ENCODE measurements at places on chromosomes 16 and 17.

- no peak for DNase-seq
These were observed 10.6 kb downstream of the MIEN1 start for GRCh38 chr17:39719563-39720355.

DNA sequence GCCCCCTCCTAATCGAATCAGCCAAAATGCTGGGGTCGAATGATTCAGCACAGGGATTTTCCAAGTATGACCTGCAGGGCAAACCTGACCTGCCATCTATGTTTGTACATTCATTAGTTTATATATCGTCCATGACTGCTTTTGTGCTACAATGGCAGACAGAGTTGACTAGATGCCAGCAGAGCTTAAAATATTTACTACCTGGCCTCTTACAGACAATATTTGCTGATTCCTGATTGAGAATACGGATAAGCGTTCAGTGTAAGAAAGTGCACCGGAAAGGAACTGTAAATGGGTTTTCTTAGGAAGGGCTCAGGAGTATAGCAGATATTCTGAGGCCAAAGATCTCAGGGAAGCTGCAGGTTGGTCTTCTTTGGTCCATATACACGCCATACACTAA is 11.7 kb upstream of the TOM1L1 start:
- no peak for DNase-seq

DNA sequence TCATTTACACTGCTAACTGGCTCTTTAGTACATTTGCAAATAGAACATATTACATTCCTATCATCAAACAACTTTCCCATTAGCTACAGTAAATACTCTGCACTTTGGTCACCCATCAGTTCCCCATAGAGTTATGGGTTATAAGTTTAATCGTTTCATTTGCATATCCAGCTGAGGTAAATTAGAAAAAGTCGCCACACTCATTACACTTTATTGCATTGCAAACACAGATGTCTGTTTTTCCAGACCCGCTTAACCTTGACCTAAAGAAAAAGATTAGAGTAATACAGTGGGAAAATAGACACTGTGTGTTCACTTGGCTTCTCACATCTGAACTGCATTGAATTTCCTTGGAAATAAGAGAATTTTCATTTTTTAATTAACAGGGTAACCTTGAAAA is 213.1 kb upstream of the PSMD7 start:
- DNase-seq = no peak

DNA sequence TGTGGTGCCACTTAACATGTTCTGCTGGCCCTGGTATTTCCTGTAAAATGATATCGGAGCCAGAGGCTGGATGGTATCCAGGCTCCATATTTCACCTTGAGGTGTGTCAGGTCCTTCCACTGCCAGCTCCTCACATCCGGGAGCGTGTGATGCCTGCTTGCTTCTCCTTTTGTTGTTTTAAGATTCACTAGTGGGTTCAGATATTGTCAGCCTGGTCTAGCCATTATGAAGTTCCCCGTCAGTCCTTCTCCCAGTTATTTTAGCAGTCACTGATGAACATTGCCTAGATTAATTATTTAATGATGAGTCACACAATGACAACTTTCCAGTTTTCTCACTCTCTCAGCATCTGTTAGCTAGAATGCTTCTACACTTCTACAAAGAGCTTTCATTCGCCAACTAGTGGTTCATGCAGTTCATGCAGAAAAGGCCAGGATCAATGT is 11.3 kb downstream of the DNAAF1 start:
- no peak for DNase-seq

GRCh38 chr16:11004351-11004750 is 60.0 kb downstream of the CLEC16A start:
- no peak for DNase-seq

- no peak for DNase-seq
These were observed 19.5 kb downstream of the TNFRSF13B start for GRCh38 chr17:16952401-16952800.
